ENCODE measurements at places on chromosomes 12 and 14.

DNA sequence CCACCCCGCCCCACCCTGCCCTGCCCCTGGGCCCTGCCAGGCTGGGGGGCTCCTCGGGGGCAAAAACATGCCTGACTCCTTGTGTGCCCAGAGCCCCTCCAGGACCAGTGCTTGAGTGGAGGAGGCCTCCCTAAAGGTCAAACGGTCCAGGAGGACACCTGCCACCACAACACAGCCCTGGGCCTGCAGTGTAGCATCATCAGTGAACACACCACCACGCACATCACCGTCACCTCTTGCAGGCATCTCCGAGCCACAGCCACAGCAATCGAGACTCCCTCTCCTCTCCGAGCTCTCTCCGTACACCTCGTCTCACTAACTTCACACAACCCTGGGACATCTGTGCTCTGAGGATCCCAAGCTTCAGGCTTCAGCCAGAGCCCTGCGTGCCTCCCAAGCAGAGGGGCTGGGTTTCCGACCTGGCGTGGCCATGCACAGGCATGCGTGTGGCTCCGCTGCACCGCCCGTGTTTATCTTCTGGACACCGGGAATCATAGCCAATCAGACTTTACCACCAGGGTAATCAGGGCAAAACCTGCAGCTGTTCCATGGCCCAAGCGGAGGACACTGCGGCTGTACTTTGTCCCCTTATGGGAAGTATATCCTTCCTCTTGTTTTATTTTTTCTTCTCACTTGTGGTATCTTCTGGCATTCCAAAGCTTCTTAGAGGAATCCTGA lies 6.2 kb upstream of the DIO3 start:
- DNase-seq = no peak

DNA sequence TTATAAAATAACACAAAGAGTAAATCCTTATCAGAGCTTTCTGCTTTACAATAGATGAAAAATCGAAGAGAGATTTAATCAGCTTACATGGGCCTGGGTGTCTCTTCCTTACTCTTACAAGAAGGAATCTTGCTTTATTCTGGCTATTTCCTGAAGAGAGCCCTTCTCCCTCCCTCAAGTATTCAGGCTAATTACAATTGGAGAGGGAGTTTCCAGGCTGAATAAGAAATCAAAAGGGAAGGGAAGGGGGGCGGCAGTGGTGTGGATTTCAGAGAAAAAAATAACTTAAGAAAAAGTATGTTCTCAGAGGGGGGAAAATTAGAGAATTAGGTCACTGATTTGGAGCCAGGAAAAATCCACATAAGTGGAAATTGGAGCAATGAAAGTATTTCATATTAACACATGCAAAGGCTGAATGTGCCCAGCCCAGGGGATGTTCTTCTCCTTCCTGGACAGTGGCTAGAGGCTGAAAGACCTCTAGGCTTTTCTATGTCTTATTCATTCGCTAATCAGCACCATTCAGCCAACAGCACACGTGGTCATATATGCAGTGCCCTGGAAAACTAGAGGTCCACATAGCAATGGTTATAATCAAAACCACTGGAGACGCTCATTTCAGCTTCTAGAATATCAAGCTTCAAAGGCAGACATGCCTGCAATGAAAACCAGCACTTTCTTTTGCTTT lies 158.9 kb upstream of the BTG1 start:
- no peak for DNase-seq

DNA sequence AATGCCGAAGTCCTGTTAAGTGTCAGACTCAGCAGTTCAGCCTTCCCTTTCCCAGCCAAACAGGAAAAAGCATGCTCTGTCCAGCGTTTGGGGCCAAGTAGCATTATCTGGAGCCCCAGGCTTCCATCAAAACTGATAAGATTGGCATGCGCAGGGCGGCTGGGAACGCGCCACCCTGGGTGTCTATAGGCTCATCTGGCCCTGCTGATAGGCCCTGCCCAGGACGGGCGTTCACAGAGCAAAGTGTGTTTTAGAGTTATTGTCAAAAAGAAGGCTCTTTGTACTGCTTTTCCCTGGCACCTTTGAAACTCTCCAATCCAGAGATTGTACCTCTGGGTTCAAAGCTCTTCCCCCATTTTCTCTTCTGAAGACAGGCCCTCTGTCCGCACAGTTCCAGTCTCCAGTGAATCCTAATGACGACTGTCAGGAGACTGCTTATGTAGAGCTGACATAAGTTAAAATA lies at the start of gene ART4:
ART4 (minus strand) TSS at position 102 of the 463 bp plus-strand sequence. CDS start 413 bp downstream, outside the sequence.
- DNase-seq = no peak

GRCh38 chr12:4223273-4223845 lies 50.2 kb upstream of the CCND2 start:
- no peak for DNase-seq

DNA sequence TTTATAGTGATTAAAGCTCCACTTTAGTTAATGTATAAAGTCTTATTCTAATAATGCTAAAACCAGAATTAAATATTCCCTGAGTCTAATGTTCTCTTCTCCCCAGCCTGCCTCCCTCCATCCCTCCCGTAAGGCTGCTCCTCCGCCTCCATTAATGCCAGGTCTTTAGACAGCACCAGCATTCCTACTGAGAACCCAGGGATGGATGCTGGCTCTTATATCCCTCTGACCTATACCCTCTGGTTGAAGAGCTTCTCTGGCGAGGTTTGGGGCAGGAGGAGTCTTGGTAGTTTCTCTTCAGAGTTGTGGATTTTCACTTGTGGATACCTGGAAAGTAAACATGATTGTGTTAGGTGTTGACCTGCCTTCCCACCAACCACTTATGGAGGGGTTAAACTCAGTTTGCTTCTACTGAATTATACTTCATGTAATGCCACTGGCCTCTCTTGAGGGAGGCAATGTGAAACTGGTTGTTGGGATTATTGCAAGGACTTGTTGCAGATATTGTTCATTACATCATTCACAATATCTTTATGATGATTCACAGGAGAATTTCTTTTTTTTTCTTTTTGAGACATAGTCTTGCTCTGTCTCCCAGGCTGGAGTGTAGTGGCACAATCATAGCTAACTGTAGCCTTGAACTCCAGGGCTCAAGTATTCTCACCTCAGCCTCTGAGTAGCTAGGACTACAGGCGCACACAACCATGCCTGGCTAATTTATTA lies 11.1 kb upstream of the SMAGP start:
- DNase-seq = no peak

DNA sequence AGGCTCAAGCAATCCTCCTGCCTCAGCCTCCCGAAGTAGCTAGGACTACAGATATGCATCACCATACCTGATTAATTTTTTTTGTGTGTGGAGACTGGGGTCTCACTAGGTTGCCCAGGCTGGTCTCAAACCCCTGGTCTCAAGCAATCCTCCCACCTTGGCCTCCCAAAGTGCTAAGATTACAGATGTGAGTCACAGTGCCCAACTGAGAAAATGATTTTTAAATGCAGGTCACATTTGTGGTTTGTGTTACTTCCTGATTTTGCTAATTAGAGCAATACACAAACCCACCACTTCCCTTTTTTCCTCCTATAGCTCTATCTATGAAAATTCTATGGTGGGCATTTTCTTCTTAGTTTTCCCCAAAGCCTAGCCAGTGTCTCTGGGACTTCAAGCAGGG lies 45.5 kb upstream of the TMEM263 start:
- DNase-seq = no peak

GRCh38 chr14:42228611-42229010 lies 621.9 kb downstream of the LRFN5 start:
- DNase-seq = no peak

DNA sequence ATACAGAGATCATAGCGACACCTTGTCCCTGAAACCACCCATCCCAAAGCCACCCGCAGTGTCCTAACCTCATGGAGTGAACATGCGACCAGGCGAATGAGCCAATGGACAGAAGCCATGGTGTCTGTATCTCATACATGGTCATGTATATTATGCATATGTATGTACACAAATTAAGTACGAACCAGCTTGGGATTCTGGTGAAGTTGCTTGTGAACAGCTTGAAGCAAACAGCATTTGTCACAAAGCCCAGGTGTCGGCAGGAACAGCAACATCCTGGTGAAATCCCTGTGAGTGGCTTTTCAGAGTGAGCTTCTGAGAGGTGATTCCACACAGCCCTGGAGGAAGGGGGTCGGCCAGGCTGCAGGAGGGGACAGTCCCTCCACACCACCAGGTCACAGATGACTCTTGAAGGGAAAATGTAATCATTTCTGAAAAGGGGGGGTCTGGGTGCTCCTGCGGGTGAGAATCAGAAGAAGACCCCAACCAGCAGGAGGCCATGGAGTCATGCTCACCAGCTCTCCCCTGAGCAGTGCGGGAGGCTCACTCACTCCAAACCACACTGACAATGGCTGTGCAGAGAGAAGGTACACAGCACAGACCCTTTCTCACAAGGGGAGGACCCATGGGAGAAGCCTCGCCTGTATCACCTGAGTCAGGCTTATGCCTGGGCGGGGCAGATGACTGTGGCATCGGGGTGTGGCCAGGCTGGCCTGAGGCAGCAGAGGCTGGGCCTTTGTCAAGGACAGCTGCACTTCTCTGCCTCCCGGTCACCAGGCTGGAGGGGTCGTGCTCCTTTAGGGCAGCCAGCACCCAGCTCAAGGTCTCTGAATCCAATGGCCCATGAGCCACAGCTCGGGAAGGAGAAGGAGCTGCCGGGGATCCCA lies 14.3 kb downstream of the CHGA start:
- no peak for DNase-seq

GRCh38 chr12:60522684-60523400 lies 927.0 kb downstream of the SLC16A7 start:
- no peak for DNase-seq

- DNase-seq = no peak
Observed at GRCh38 chr12:112574896-112575558, 156.3 kb downstream of the PTPN11 start.

DNA sequence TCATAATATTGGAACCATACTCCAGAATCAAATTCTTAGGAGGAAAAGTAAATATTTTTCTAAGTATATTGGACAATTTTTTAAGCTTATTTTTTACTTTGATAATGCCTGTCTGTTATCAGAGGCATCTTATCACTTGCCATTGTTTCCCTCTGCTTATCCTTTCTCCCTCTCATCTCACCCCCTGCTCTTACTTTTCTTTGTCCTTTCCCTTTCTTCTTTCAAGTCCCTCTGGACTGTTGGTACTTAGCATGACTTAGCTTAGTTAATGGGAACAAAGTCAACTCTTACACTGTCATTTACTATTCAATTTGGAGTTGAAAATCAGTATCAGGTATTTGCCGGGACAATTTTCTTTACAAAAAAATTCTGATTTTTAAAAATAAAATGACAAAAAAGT lies 45.2 kb downstream of the ABCD2 start:
- no peak for DNase-seq

GRCh38 chr14:105126126-105126980 lies 42.2 kb downstream of the JAG2 start:
- no peak for DNase-seq

DNA sequence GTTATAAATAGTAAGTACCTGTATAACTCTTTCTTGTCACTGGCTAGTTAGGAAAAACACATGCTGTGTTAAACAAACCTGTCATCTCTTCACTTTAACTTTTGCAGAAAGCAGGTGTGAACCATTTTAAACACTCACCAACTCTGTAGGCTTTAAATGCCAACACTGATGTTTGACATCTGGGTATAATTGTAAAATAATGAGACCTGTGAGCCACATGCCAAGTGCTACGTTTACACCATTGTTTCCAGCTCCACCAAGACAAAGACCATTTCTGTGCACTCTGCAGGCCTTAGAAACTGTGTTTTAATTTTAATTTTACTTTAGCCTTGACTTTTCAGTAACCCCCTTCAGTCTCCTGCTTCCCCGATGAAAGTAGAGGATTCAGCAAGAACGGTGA lies 11.0 kb downstream of the TPH2 start:
- no peak for DNase-seq

DNA sequence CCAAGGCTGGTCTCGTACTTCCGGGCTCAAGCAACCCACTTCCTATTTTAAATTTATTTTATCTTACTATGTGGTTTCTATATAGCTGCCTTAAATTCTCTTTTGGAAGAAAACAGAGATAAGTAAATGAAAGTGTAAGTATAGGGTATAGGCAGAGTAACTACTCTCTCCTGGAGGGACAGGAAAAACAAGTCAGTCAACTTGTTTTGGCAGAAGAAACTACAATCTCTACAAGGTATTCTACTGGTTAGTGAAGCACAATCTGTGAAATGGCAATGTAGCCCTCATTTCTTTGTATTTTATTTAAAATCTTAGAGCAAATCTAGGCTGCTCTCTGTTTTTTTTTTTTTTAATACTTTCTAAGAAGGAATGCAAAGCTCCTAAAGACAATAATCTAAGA lies 55.4 kb downstream of the UBR7 start:
- DNase-seq = no peak

DNA sequence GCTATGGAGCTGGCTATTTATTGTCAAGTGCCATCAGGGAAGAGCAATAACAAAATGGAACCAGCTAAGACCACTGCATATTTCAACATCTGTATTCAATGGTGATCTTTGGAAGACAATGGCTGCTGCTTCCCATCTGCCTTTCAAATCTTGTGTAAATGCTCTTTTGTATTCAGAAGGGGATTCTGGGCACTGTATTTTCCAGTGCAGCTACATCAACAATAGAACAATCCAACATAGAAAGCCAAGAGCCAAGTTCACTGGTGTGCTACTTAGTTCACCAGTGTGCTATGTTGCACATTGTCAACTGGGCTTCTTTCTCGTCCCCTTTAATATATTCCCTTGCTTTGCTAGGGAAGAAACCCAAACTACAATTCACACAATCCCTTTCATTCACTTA lies 128.8 kb upstream of the OR4E1 start:
- DNase-seq = no peak

DNA sequence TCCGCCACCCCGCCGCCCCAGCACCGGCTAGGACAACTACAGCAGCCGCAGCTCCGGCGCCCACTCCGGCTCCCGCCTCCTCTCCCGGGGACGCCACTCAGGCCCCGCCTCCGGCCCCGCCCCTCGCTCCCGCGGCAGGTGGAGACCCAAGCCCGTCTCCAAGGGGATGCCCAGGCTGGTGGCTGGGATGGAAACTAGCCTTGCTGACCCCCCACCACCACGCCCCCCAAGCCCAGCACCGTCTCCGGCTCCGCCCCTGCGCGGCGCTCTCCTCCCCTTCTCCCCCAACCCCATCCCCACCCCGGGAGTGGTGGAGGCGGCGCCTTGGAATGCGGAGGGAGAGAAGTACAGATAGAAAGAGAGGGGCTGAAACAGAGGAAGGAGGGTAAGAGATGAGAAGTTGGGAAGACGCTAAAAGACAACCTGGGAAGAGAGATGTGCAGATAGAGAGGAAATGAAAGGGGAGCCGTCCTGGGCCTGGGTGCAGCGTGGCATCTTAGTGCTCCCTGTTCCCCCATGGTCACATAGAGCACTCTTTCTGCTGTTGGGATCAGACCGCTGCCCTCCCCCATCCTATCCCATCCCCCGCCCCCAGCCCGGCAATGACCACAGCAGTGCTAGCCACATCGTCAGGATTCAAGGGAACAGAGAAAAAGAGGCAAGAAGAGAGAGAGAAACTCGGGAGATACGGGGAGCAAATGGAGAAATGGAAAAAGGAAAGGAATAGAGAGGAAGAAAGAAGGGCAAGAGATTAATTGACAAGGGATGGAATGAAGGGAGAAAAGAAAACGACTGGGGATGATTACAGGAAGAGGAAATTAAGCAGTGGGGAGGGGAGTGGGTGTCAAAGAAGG lies at the start of gene ITGA7:
ITGA7 (minus strand) TSS at position 64 of the 854 bp plus-strand sequence. CDS start 222 bp downstream, outside the sequence.
- DNase-seq = peak; percentile 33
